ENCODE measurements at places on chromosomes 4 and X.
A peak's percentile ranks its signal among the peaks of the same experiment; 100 is the strongest.

DNA sequence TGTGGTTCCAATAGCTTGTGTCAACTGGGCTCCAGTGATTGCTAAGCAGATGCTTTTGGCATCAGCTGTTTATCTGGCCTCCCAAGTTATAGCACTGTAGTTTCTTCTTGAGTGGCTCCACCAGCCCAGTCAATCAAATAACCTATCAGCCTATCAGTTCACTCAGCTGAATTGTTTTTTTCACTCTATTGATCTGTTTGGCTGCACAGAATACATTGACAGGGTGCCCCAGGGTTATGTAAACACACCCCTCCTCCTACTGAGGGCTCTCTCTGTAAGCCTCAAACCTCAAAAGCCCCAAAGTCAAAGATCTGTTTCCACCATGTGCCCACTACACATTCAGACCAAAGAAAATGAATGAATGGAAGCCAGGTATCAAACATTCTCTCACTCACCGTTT is 214.0 kb downstream of the HS6ST2 start:
- DNase-seq: no peak

DNA sequence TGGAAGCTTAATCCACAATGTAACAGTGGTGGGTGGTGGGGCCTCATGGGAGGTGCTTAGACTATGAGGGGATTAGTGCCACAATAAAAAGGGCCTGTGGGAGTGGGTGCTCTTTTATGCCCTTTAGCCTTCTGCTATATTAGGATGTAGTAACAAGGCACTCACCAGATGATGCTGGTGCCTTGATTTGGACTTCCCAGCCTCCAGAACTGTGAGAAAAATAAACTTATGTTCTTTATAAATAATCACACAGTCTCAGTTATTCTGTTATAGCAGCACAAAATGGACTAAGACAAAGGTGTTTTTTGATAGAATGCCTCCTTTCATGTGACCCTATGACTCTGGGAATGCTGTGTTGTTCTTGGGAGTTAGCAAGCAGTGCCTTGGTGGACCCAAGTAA is 89.8 kb downstream of the STIM2 start:
- no peak for DNase-seq

GRCh38 chr4:38654273-38654672 is 9.7 kb upstream of the KLF3 start:
- DNase-seq: peak; percentile 58

DNA sequence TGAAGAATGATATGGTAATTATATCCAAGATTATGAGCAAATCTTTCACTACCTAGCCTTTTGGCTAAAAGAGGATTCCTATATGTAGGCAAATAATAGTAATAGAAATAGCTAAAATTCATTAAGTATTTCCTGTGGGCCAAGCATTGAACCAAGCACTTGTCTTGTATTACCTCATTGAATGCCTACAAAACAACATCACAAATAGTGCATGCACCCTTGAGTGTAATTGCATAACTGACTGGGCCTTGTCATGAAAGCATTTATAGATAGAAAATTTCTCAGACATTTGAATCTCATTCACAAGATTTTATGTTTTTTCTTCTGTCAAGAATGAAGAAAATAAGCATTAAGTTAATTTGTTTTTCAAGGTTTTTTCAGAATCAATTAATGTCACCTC is 3.9 kb upstream of the HPGDS start:
- DNase-seq: no peak

GRCh38 chr4:184816962-184817361 is 8.8 kb downstream of the ACSL1 start:
- DNase-seq: no peak

- no peak for DNase-seq
These were observed 106.7 kb downstream of the WWC2 start for GRCh38 chr4:183205709-183206108.

GRCh38 chr4:185938654-185939053 is 126.7 kb upstream of the SORBS2 start:
- DNase-seq: no peak

- DNase-seq: no peak
These were observed 148.8 kb downstream of the GPC3 start for GRCh38 chrX:133836561-133836960.

GRCh38 chr4:123366144-123366748 is 30.3 kb upstream of the SPRY1 start:
- no peak for DNase-seq

- no peak for DNase-seq
These were observed 49.6 kb downstream of the DKK2 start for GRCh38 chr4:106986486-106986885.

- peak; percentile 81 for DNase-seq
These were observed 918 bp upstream of the FGFRL1 start for GRCh38 chr4:1010395-1011021.

- DNase-seq: peak; percentile 37
These were observed 156.1 kb downstream of the GRXCR1 start for GRCh38 chr4:43048570-43048969.

DNA sequence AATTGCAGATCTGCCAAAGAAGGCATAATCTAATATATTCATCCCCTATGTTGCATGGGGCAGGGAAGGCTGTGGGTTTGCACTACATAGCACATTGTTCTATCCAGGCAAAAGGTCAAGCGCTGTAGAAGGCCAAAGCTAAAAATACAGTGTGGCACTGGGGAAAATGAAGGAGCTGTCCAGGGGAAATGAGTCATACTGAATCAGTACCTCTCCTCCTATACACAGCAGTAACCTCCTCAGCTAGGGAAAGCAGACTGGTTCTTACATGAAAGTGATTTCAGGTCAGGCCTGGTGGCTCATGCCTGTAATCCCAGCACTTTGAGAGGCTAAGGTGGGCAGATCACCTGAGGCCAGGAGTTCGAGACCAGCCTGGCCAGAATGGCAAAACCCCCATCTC is 31.0 kb upstream of the SLC25A4 start:
- no peak for DNase-seq

Data from endodermal cell (in vitro differentiated cells).